HEK293T (cell line): ENCODE measurements at places on chromosomes 11 and 22.

GRCh38 chr11:1656061-1656441, 26.5 kb downstream of the KRTAP5-5 start:
- DNase-seq: no peak

GRCh38 chr11:1508986-1509385, 22.4 kb upstream of the MOB2 start:
- no peak for DNase-seq

DNA sequence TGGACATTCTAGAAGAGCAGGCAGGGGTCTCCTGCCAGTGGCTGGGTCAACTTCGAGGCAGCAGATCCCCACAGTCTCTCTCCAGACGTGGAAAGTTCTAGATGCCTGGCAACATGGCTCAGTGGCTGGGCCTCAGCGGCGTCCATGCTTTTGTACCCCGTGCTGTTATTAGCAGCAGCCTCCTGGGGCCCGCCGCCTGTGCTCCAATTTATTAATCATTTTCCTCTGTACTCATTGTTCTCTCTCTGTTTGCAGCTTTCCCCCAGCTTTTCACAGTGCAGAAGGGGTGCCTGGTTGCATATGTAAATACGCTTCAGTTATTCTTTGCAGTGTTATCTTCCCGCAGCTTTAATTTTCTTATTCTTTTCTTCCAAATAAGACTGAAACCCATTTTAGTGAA, 515.1 kb downstream of the TBC1D22A start:
- DNase-seq: no peak

GRCh38 chr22:31177420-31178162, 17.6 kb downstream of the RNF185 start:
- DNase-seq: no peak

GRCh38 chr22:20563941-20564371, 56.5 kb downstream of the MED15 start:
- no peak for DNase-seq

DNA sequence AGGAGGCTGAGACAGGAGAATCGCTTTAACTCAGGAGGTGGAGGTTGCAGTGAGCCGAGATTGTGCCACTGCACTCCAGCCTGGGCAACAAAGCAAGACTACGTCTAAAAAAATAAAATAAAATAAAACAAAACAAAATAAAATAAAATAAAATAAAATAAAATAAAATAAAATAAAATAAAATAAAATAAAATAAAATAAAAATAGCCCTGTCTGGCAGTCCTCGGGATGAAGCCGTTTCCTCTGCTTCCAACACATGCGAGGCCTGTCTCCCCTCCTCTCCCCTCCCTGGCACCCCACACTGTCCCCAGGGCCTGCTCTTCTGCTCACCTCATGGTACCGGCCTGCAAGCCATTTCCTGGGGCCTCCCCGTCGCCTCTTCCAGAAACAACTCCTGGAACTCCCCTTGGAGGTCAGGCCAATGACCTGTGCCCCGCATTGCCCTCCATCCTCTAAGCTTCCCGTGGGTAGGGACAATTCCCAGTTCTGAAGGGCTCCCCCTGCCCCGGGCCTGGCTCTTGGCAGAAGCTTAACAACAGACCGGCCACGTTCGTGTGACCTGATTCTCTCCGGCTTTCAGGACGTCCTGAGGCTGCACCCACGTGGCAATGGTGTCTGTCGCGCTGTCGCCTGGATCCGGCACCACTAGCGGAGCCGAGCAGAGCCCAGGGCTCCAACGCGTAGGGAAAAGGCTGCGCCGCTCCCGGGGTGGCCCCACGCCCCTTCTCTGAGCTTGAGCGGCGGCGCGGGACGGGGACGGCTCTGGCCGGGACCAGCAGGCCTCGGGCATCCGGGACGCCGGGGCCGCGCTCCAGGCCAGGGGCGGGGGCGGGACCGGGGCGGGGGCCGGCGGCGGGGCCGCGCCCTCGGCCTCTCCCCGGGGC, 456 bp upstream of the PARVB start:
- peak; percentile 56 for DNase-seq

DNA sequence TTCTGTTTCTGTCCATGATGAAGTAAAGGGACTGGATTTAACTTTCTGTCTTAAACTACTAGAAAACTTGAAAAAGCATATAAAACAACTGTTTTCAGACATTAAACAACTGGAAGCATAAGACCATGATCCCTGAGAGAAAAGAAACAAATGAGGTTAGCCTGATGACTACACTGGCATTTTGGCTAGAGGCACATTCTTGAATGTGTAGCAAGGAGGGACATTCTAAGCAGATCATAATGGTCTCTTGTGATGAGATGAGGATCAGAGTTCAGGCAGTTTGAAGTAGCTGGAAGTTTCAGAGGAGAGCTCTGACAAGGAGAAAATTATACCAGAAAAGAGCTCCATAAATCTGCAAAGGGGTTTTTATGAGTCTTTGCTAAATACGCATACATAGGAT, 75.4 kb downstream of the AASDHPPT start:
- no peak for DNase-seq

- DNase-seq: peak; percentile 15
Measured at GRCh38 chr11:13183094-13183825, 94.3 kb upstream of the BMAL1 start.

GRCh38 chr11:399731-400211, 5.8 kb downstream of the PKP3 start:
- DNase-seq: no peak

DNA sequence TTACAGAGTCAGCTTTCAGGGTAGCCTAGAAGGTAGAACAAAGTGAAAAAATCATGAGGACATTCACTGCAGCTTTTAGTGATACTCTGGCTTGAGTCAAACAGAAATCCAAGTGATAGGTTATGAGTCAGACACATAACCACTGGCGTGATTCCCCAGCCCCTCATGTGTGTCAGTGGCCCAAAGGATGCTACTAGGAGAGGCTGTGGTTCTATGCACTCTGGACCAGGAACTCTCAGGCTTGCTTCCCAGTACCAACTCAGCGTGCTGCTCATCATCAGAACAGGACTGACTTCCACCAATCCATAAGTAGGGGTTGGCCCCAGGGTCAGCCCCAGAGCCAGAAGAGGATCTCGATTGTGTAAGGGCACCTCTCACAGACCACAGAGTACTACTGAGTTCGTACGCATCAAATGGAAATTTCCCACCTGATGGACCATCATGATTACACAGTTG, 116.8 kb downstream of the MED15 start:
- no peak for DNase-seq

GRCh38 chr11:100930185-100930778, 199.3 kb downstream of the PGR start:
- DNase-seq: peak; percentile 27
